Stimulated activated CD8-positive, alpha-beta memory T cell treated with anti-CD3 and anti-CD28 coated beads, Interleukin-7, amount 100 ng/mL, for 1 hour (primary cell): ENCODE measurements at places on chromosomes 6 and 20.
A peak's percentile ranks its signal among the peaks of the same experiment; 100 is the strongest.

DNA sequence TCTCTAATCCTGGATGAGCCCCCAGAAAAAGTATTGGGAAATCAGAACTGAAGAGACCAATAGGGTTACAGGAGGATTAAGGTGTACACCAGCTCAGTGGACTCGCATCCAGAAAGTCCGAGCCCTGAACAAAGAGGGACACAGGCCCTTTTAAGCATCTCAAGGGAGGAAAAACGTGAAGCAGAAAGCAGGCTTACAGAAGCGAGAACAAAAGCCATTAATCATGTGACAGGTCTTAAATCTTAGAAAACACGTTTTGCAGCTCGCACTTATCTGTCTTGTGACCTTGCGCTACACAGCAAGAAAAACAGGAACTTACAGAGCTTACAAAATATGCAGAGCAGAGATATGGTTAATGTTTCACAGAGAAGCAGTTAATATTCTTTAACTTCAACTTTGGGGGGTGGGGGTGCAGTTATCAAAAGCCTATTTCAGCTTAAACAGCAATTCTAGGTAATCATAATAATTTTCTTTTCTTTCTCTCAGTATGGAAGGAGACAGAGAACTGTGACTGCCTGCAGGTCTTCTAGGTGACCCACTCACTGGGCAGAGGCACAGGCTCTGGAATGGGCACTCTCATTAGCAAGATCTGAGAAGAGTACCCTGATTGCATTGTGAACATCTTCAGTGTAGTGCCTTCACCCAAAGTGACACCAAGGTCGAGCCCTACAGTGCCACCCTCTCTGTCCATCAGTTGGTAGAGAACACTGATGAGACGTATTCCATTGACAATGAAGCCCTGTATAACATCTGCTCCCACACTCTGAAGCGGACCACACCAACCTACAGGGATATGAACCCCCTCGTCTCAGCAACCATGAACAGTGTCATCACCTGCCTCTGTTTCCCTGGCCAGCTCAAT, 65.0 kb upstream of the MOCS1 start:
- DNase-seq, result no peak

GRCh38 chr20:38725148-38725901, 1.0 kb downstream of the SLC32A1 start:
- DNase-seq, result no peak

DNA sequence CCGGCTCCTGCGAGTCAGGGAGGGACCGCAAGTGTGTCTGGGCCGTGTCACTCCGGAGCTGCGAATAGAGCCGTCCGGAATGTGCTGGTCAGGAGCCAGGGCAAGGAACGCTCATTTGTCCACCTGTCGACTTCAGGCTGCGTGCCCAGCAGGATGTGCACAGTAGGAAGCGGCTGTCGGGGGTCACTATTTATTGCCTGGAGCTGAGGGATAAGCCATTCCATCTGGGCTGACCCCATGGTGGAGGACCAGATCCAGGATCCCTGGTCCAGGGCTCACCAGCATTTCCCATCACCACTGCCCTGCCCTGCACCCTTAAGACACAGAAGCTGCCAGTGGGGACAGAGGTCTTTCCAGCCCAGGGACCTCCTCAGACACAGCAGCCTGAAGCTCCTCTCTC, 14.7 kb downstream of the NTSR1 start:
- DNase-seq, result no peak

DNA sequence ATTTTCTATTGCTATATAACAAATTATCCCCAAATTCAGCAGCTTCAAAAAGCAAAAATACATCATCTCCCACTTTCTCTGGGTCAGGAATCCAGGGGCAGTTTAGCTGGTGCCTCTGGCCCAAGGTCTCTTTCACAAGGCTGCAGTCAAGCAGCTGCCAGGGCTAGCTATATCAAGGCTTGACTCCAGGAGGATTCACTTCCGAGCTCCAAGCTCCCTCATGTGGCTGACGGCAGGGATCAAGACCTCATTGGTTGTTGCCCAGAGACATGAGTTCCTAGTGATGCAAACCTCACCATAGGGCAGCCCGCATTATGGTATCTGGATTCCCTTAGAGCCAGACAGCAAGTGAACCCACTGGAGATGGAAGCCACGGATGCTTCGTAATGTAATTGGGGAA, 1.3 kb upstream of the VNN1 start:
- no peak for DNase-seq

- DNase-seq, result peak; percentile 45
Observed at GRCh38 chr20:62791301-62792181, 4.7 kb upstream of the MRGBP start.

- DNase-seq, result no peak
Observed at GRCh38 chr20:33784225-33784624, 26.9 kb upstream of the CHMP4B start.

- DNase-seq, result no peak
Observed at GRCh38 chr6:33064723-33065122, 8.7 kb downstream of the HLA-DPA1 start.

DNA sequence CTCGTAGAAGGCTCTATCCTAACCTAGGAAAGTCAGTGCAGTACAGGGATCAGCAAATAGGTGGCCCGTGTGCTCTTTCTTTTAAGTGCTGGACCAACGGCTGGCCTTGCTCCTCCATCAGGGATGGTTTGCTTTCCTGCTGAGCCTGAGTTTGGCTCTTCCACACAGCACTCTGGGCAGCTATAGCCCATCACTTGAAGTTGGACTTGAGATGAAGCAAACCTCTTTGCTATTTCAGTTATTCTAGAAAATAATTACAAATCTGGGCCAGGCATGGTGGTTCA, 66.9 kb upstream of the KCNK16 start:
- no peak for DNase-seq

- DNase-seq, result no peak
Observed at GRCh38 chr6:37371154-37372083, 17.6 kb downstream of the RNF8 start.

GRCh38 chr6:885051-885590, 192.2 kb upstream of the EXOC2 start:
- DNase-seq, result no peak

DNA sequence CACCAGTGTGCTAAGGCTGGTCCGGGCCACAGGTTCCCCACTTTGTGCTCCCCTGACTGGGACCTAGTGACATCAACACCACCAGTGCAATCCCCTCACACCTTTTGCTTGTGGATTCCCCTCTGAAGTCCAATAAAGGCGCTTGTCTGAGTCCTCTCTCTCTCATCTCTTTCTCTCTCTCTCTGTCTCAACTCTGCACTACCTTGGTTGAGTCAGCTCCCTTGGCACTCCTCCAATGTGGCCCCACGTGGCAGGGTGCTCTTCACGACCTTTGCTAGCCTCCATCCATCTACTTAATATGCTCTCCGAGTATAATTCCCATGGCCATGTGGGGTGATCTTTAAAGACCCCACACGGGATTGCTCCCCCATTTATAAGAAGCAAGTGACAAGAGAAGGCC, 385.0 kb downstream of the CD83 start:
- DNase-seq, result no peak

DNA sequence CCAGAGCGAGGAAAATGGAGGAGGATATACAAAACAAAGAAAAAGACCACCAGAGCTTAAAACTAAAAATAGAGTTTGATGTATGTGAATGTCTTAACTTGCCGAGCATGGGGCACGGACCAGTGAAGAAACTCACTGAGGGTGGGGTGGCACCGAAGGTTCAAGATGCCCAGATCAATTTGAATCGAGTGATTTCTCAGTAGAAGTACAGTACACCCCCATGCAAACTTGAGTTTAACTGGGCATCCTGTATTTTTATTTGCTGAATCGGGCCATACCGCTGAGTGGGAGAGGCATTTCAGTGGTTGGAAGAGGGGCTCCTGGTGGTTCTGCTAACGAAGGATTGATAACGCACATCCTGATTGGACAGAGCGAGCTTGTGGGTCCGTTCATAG, 81.7 kb downstream of the ANKRD60 start:
- DNase-seq, result no peak

GRCh38 chr6:47759364-47759763, 22.5 kb upstream of the OPN5 start:
- no peak for DNase-seq
